IMR-90 (cell line): ENCODE measurements at places on chromosomes 11 and 22. TPM values are rescaled to one million over a fixed set of nuclear protein-coding genes. Genes with fewer than 3 reads are reported as not detected.

TLCD5 gene
- 11.5 and 11.7 TPM in 2 replicates for total RNA-seq

- DNase-seq: no peak
Observed at GRCh38 chr11:44192462-44193100, 97.1 kb downstream of the EXT2 start.

DNA sequence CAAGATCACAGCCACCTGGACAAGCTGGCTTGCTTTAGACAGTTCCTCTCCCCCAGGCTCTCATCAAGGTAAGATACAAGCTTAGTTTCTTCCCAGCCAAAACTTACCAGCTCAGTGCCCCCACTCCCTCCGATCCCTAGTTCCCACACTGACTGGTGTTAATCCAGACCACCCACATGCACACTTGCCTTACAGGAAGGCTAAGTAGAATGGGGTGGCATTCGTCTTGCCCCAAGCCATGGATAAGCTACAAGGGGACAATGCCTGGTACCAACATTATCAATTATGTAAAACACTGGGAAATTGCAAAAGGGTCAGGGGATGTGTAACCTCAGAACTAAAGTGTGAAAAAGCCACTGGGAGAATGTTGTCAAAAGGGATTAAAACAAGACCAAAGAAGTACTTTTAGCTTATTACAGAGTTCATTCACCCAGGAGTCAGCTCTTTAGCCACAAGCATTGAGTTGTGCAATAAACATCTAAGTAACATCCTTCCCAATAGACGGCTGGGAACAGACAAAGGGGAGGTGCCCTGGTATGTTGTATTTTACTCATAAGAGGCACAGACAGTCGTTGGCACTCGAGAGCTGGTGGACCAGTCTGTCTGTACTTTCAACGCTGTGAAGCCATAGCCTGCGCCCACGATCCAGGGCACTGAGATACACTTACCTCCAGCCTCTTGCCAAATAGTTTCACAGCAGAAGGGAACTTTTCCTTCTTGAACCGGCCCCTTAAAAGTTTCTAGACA is 1.1 kb downstream of the DHCR7 start:
- peak; percentile 66 for DNase-seq

DNA sequence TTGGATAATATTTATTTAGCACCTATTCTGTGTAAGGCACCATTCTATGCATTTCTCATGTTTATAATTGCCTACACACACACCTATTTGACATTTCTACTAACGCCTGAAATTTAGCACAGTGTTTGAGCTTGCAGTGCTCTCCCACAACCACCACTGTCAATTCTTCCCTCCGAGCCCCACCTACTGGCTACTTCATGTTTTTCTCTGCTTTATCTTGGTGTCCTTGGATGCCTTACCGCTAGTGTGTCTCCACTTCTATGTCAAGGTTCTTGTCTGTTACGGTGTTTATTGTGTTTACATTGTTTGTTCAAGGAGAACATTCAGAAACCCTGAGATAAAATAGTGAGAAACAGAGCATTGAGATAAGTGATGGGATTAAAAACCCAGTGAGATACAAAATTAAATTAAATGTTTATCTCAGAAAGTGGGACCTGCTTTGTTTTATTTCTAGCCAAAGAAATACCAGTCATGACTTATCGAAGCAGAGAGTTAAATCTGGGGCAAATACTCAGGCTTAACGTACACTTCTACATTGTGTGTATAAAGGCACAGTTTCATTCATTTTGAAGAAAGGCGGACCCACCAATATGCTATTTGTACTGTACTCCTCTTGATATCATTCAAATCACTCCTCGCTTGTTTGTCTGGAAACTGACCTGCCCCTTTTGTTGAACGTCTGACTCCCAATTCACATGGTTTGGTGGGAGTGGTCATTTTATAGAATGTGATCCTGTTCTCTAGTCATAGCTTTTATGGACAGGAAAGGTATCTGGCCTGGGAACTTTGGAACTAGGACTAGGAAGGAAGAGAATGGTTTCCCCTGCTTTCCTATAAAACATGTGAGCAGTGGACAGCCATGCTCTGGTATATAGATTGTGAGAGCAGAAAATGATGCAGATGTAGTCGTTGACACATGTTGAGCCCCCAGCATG is 39.2 kb upstream of the SLC36A4 start:
- DNase-seq: peak; percentile 44

TSGA10IP gene
- under 0.01 TPM in 1 of 2 replicates, not detected in the other for total RNA-seq

DNA sequence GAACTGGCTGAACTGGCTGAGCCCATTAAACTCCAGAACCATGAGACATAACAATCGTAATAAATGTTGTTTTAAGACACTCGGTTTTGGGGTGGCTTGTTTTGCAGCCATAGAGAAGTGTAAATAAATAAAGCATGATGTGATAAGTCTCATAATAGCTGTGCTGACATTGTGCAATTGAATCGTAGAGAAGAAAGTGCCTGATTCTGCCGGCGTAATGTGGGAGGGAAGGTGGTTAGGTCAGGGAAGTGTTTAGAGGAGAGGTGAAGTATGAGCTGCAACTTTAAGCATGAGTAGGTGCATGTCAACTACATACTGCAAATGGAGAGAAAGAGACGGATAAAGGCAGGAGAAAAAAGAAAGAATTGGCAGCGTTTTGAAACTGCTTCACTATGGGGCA is 217.1 kb downstream of the BLID start:
- peak; percentile 56 for DNase-seq

PTPN5 gene
- total RNA-seq: not detected in 2 replicates

GRCh38 chr11:11589437-11589836 is 32.4 kb downstream of the GALNT18 start:
- DNase-seq: no peak

GRCh38 chr11:112348480-112349029 is 87.9 kb upstream of the PLET1 start:
- no peak for DNase-seq

- DNase-seq: no peak
Observed at GRCh38 chr11:44243086-44243485, 66.9 kb downstream of the ALX4 start.

COA4 gene
- 78.0 and 95.5 TPM in 2 replicates for total RNA-seq

DNA sequence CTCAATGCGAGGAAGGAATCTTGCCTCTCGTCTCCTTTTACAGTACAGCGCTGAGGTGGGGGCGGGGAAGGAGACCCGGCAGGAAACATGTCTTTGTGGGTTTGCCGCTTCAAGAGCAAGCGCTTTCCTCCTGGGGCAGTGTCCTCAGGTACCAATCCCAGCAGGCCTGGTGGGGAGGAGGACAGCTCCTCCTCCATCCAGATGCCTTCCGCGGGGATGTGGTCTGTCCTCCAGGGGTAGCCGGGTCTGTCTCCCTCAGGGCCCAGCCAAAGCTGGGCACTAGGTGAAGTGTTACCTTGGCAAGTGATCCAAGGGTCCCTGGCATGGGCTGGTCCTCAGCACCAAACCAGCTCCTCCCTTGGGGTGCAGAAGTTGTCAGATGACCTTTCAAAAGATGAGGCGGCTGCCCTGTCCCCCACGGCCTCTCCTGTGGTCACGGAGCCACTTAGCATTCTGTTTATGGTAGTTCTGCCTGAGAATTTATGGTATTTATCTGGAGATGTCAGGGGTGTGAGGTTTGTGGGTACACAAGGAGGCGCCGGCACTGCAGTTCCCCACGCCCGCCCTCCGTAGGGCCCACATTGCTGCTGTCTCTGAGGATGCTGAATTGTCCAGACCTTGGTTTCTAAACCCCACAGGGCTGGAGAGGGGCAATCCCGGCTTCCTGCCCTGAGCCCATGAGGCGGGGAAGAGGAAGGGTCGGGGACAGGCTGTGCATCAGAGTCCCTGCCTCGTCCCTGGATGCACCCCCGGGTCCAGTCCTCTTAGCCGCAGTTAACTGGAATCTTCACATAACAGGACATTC is 93.5 kb upstream of the ANO1 start:
- DNase-seq: no peak

GRCh38 chr11:67230886-67231285 is 35.4 kb upstream of the GRK2 start:
- no peak for DNase-seq

MS4A12 gene
- total RNA-seq: not detected in 2 replicates

F2 gene
- total RNA-seq: not detected in 2 replicates

MYO7A gene
- total RNA-seq: under 0.01 TPM in 1 of 2 replicates, not detected in the other

GRCh38 chr11:34268906-34269430 is 88.8 kb downstream of the ABTB2 start:
- no peak for DNase-seq

RFPL3 gene
- total RNA-seq: not detected in 2 replicates

- DNase-seq: no peak
Observed at GRCh38 chr22:46378426-46379065, 43.0 kb downstream of the TRMU start.

DNA sequence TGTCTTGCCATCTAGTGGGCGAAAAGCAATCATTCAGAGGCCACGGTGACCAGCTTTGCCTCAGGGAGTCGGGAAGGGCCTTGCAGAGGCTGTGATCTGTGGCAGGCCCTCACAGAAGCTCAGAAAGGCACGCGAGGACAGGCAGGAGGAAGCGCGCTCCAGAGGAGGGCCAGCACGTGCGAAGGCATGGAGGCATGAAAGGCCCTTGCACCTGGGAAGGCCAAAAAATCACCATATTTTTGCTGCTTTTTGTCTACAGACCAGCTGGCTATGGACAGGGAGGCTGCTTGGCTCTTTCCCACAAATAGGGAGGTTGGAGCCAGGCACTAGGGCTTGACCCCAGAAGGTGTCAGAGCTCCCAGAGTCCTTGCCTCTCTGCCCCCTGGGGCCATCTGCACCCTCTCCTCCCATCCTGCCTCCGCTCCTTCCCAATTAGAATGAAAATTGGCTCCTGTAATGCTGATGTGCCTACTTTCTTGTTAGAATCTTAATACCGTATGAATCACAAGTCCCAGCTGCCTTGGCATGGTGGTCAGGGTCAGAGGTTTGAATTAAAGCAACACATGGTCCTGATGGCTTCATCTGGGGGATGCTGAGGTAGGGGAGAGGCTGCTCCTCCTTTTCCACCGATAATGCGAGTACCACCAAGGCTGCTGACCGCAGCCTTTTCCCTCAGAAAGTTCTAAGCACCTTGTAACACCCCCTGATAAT is 69.1 kb downstream of the FEZ1 start:
- no peak for DNase-seq

DNA sequence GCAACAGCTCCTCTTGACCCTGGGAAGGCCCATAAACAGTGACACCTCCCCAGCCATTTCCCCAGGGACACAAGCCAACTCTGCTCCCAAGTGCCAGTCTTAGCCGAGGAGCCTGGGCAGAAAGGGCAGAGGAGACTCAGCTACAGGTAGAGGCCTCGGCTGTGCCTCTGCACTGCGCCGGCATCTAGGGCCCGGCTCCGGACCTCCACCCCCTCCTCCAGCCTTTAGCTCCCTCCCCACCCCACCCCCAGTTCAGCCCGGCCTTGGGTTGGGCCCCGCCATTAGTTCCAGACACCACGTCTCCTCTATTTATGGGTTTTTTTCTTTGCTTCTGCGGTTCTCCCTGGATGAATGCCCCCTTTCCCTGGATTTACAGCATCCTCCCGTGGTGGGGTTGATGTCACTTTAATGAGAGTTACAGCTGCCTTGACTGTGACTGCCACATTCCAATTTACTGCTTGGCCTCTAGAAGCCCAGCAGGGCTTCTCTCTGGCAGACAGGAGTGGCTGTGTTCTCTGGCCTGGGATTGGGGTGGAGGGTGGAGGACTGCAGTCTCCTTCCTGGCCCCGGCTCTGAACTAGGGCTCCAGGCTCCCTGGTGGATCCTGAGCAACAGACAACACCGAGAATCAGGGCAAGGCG is 13.5 kb upstream of the OAF start:
- no peak for DNase-seq

CATSPER1 gene
- 0.18 and 0.28 TPM in 2 replicates for total RNA-seq

SPTBN2 gene
- total RNA-seq: 0.18 and 0.56 TPM in 2 replicates

GRCh38 chr11:34658071-34659015 is 37.5 kb downstream of the EHF start:
- DNase-seq: no peak

DNA sequence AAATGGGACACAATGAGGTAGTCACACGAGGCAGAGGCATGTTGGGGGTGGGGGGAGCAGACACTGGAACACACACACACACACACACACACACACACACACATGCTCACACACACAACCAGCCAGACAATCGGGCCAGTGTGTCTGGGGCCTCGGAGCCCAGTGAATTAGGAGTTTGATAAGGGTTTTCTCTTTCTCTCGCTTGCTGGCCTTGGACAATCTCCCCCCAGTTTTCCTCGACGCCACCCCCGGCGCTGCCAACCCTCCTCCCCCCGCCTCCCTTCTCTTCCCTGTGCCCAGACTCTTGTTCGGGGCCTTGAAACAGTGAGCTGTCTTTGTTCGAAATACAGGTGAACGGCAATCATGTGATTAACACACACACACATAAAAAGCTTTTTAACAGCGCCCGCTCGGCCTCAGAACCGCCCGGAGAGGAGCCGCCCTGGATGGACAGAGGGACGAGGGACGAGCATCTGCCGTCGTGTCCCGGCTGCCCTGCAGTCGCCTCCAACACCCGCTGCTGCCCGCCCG is 1.5 kb upstream of the SOX10 start:
- no peak for DNase-seq

DNA sequence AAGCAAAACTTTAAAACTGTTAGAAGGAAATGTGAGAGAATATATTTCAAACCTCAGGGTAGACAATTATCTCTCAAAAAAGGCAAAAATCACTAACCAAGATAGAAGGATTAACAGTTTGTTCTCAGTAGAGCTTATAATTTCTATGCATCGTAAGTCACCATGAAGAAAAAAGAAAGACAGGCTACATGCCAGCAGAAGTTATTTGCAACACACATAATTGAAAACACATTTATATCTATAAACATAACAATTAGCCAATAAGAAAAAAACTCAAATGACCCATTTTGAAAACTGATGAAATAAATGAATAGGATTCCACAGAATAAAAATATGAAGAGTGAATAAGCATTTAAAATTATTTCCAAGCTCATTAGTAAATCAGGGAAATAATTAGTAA is 24.4 kb upstream of the SNX19 start:
- DNase-seq: peak; percentile 29

DNA sequence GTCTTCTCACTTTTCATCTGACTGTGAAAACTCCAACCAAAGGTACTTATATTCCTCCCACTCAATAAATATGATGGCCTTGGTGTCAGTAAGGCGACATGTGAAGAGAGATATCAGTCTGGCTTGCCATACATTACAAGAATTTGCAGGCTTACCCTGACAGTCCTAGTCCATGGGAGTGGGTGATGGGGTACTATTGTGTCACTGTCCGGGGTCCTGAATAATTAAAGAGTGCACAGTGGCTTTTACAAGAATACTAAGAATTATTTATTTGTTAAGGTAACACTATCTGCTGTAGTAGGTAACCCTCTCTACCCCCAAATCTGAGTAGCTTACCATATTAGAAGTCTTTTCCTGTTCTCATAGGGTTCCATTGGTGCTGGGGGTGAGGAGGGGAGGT is 23.1 kb upstream of the IZUMO1R start:
- no peak for DNase-seq
